Stimulated activated CD8-positive, alpha-beta memory T cell treated with anti-CD3 and anti-CD28 coated beads, Interleukin-15, amount 100 ng/mL, for 24 hours (primary cell): ENCODE measurements at places on chromosomes 2 and 18.

DNA sequence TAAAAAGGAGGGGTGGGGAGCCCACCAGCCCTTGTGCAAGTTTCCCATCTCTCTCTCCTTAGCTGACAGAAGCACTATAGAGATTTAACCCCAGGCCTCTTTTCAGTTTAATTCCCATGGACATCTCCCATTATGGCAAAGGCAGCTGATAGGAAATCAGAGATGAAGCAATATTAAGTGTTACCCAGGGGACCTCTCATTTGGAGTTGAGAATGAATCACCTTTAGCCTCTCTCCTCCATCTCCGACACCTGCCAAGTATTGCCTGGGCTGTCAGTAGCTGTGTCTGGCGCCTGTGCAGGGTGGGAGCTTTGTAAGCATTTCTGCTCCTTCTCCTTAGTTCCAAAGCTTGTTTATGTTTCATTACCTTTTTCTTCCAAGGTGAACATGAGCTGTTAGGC is 109.0 kb downstream of the AQP4 start:
- DNase-seq = no peak

- no peak for DNase-seq
These were observed 111.9 kb downstream of the NCK2 start for GRCh38 chr2:105856581-105856980.

DNA sequence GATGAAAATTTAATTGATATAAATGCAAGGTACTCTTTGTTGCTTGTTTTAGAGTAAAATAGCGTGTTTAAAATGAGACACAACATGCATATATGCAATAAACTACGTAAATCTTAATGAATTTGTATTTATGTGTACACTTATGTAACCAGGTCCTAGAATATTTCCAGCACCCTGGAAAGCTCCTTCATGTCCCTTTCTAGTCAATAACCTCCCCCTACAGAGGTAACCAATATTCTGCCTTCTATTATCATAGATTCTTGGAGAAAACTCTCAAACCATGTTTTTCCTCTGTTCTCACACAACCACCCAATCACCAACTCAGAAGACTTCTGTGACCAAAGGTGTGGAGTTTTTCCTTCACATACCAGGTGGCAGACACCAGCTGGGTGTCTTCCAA is 79.6 kb upstream of the THUMPD2 start:
- DNase-seq = no peak

DNA sequence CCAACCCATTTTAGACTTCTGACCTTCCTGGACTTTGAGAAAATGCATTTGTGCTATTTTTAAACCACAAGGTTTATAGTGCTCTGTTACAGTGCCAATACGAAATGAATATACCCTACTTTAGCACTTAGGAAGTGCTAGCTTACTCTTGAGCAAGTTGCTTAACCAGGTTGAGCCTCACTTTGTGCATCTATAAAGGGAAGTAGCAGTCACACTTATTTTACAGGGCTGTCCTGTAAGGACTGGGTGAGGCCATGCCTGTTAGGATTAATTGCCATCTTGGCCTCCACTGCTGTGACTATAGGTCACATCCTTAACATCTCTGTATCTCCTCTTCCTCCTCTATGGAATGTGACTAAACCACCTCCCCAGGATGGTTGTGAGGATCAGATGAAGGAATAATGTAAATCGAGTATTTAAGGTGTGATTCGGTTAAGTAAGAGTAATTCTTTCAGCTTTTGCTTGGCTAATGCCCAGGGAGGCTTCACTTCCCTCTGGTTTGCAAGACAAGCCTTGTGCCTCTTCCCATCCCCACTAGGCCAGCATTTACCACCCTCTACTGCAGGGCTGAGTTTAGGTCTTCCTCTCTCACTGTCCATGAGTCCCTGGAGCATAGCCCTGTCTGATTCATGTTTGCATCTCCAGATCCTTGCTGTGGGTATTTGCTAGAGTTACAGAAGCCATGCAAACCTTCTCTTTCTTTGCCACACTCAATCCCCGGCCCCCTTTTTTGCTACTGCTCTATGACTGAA is 341.2 kb downstream of the ZNF521 start:
- DNase-seq = no peak

GRCh38 chr2:54665436-54665856 is 58.0 kb upstream of the EML6 start:
- no peak for DNase-seq

GRCh38 chr2:128662051-128662471 is 343.4 kb upstream of the HS6ST1 start:
- no peak for DNase-seq

DNA sequence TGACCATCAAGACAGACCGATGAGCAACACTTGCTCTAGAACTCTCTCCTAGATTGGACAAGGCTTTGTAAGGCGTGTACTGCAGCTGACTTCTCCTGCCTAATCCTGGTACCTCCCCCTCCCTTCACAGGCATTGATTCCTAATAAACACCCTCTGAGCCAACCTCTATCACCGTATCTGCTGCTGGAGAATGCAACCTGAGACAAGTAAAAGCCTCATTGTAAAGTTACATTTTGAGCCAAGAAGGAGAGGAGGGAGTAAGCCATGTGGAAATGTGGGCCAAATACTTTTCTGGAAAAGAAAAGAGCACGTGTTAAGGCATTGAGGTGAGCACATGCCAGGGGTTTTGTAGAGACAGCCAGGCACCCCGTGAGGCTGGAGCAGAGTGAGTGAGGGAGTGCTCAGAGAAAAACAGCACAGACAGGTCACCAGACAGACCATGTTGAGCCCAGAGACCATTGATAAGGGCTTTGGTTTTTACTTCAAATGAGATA is 2.6 kb upstream of the WDFY1 start:
- no peak for DNase-seq

DNA sequence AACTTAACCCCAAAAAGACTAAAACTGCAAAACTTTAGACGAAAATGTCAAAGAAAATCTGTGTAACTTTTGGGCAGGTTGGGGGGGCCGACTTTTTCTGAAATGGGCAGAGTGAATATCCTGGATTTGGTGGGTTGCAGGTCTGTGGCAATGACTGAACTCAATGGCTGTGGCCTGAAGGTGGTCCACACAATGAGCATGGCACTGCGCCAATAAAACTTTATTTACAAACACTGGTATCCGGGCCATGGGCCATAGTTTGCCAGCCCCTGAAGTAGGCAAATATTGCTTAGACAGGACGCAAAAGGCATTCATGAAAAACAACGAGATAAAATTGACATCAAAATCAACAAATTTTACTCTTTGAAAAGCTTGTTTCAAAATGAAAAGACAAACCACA is 66.2 kb downstream of the RTP5 start:
- no peak for DNase-seq

DNA sequence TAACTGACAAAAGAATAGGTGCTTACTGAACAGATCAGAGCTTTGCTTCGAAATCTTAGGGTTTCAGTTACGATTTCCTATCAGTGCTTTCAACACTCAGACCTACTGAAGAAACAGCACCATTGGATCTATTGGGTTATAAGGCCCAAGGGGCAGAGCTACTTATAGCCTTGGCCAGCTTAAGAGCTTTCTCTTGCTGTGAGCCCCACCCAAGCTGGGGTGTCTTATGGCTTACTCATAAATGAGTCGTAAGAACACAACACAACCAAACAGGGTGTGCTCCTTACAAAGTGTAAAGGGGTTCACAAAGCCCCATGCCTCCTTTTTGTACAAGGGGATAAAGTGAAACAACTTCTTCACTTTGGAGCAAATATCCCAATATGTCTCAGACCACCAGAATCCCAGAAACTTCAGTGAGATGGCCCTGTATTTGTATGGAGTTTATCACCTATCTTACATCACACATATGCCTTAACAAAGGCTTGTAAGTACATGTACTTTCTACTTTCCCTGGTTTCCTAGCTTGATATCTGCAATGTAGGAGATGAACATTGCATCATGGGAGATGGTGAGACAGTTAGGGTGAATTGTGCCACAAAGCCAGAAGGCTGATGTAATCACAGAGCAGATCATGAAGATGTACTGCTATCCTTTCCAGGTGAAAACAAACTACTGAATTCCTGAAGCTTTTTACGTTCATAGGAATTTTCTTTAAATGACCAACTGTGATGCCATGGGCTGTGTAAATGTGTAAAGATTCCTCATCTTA is 115.5 kb upstream of the GLI2 start:
- no peak for DNase-seq

GRCh38 chr18:59742325-59743111 is 45.3 kb upstream of the CCBE1 start:
- no peak for DNase-seq

GRCh38 chr18:3791238-3791637 is 341.3 kb downstream of the TGIF1 start:
- no peak for DNase-seq

DNA sequence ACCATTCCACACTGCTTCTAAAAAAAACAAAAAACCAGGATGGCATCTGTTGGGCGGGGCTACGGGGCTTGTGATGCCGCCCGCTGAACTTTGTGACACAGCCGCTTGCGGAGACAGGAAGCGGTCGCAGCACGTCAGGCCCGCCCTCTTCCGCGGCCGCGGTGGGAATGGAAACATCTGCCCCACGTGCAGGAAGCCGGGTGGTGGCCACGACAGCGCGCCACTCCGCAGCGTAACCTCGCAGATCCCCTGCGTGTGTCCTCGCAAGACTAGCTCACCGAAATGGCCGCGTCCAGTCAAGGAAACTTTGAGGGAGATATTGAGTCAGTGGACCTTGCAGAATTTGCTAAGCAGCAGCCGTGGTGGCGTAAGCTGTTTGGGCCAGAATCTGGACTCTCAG is 168.5 kb downstream of the SUCLG1 start:
- DNase-seq = no peak

GRCh38 chr2:124911560-124911959 is 886.5 kb downstream of the CNTNAP5 start:
- DNase-seq = no peak

- no peak for DNase-seq
These were observed 10.5 kb upstream of the IKZF2 start for GRCh38 chr2:213161759-213162515.

- DNase-seq = no peak
These were observed 1.5 kb downstream of the CIDEA start for GRCh38 chr18:12255626-12256026.

- no peak for DNase-seq
These were observed 214.7 kb downstream of the SS18 start for GRCh38 chr18:25875551-25876240.

DNA sequence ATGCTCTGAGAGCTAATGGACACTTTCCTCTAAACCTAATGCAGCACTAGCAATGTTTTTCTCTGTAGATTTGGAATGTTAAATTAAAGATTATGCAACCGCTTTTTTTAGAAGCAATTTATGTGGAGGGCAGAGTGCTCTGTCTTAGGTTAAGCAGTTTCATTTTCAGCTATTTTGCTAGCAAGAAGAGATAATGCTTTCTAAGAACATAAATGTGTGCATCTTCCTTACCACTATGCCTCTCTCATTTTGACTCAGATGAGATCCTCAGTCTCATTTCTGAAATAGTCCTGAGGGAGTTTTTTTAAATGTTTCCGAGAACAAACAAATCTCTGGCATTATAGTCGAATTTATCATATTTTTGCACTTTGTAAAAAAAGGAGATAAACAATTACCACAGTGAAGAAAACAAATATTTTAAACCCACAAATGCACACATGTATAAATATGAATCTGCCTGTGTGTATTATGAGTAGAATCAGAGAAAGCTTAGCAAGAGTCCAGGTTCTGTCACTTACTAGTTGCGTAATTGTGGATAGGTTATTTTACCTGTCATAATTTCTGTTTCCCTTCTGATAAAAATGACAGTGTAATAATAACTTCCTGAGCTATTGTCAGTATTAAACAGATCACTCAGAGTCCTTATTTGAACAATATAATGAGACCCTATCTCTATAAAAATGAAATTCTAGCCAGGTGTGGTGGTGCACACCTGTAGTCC is 207.7 kb upstream of the CRIM1 start:
- no peak for DNase-seq

DNA sequence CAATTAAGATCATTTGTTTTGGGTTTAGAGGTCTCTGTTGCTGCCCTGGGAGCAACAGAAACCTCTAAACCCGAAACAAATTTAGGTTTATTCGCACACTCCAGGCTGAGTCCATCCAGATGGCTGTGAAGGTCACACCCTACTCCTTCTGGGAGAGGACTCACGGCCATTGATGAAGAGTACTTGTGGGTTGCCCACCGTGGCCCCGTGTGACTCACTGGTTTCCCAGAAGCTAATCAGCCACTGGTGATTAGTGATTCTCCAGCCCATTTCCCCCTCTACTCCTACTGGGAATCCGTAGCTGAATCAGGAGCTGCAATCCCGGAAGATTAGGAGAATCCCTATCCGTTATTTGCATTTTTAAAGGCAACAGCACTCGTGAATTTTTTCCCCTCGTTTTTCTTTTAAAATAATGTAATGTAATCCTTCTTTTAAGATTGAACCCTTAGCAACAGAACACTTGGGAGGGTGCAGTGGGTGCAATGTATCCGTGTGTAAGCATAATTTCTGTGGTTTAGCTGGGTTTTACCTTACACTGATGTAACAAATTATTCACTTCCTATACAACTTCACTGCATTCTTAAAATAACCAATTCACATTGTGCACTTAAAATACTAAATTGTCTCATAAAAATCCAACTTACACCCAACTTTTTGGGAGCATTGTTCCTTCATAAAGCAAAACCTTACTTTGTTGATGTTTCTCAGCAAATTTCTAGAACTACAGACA is 27.5 kb upstream of the EPAS1 start:
- DNase-seq = no peak

GRCh38 chr2:36479406-36479805 is 118.6 kb downstream of the FEZ2 start:
- DNase-seq = no peak

DNA sequence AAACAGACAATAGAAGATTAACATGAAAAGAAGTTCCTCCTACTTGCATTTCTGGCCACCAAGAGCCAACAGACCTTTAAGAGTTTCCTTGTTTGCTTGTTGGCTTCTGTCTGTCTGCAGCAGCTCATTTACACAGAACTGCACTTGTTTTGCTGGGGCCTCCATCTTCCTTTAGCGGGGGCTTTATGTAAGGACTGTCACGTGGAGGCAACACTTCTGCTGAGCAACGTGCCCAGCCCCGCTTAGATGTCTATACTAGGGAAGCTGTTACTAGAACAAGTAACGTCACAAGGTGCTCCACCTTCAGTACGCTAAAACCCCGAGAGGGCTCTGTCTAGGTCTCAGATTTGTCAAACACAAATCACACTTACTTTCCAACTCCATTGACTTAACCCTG is 104.3 kb upstream of the PXDN start:
- no peak for DNase-seq

GRCh38 chr2:231535961-231536360 is 5.7 kb upstream of the NMUR1 start:
- no peak for DNase-seq

GRCh38 chr18:50008306-50008705 is 186.6 kb downstream of the MYO5B start:
- DNase-seq = no peak
